ENCODE measurements at places on chromosomes 1 and 21.

GRCh38 chr21:26188422-26188821 lies 17.9 kb upstream of the APP start:
- DNase-seq: no peak

GRCh38 chr1:43524804-43525203 lies 5.9 kb upstream of the PTPRF start:
- peak; percentile 7 for DNase-seq

- DNase-seq: no peak
These were observed 1.2 kb downstream of the CLSPN start for GRCh38 chr1:35768350-35769187.

DNA sequence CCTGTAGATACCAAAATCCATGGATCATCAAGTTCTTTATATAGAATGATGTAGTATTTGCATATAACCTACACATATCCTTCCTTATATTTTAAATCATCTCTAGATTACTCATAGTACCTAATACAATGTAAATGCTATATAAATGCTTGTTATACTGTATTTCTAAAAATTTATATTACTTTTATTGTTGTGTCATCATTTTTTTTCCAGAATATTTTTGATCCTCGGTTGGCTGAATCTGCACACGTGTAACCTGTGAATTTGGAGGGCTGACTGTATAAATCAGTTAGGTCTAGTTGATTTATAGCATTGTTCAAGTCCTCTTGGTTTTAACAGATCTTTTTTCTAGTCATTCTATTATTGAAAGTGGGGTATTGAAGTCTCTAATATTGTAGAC lies 23.3 kb downstream of the OBSCN start:
- DNase-seq: no peak

GRCh38 chr1:28259934-28260802 lies 850 bp downstream of the SESN2 start:
- peak; percentile 87 for DNase-seq

DNA sequence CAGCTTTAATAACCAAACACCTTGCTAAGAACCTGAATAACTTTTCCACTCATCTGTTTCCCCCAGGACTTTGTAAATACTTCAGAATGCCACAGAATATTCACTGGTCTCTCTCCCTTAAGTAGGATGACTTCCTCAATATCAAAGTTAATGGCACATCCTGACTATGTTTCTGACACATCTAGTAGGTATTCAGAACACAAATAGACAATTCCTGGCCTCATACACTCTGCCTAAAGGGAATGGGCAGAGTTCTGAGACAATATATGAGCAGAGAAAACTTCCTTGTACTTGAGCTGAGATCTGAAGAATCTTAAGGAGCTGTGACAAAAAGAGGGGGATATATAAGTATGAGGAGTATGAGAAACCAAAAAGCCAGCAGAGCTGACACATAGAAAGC lies 34.8 kb downstream of the ANKRD13C start:
- no peak for DNase-seq

Data from suprapubic skin (tissue), 4 donors.